ENCODE measurements at places on chromosomes 2 and 18.

DNA sequence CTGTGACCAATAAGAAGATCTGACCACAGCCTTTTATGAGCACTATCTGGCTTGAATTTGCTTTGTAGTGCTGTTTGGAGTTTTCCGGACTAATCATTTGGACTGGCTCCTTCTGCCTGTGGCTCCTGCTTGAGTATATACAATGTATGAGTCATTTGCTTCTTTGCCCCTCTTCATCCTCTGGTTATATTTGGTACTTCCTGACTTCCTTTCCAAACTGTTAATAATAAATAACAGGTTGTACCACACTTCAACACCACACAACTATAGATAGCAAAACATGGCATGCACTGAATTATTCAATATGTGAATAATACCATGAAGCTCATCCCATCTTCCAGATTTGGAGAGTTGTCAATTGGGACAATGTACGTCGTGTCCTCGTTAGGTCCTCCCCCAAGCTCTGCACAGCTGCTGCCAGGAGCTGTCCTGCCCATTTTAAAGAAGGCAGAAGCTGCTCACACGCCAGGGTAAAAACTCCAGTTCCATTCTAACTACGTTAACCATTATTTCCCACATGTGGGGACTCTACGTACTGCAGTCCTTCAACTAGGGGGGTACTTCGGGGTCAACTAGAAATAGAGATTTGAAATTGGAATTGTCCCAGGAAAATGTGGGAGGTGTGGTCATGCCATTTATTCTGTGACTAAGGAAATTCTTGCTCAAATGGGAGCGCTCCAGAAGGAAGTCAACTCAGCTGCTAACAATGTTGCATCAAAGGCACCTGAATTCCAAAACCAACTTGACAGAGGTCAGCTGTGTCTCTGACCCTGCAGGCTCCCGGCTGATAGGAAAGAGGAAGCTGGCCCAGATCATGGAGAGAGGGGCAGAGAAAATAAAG, 38.1 kb downstream of the ST8SIA5 start:
- DNase-seq: no peak
- H3K36me3 ChIP-seq: no peaks in the 10 kb centered on the region
- H3K4me3 ChIP-seq: no peak overlapping the region
- no peaks in the 10 kb centered on the region for H3K4me1 ChIP-seq

DNA sequence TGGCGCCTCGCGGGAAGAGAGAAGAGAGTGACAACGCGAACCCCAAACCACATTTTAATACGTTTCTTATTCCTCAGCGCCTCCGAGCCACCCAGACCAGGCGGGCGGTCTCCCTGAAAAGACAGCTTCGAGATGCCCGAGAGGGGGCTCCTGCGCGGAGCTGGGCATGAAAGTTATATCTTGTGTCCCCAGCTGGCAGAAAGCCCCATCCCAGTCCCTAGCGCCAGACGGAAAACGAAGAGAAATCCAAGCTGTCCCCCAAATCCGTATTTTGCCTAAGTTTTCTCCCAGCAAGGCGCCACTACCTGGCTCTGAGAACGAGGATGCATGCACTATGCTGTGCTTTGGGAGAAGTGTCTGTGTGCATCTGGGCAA, 797 bp downstream of the NXPH2 start:
- peaks cover 13% of the 10 kb centered on the region for H3K27me3 ChIP-seq
- no peak for DNase-seq
- no peak overlapping the region for H3K27ac ChIP-seq
- peaks cover 4% of the 10 kb centered on the region for H3K36me3 ChIP-seq

GRCh38 chr18:13464432-13465123, 246.0 kb downstream of the LDLRAD4 start:
- H3K36me3 ChIP-seq: peaks cover 4% of the 10 kb centered on the region
- H3K27me3 ChIP-seq: peaks cover 7% of the 10 kb centered on the region
- H3K4me1 ChIP-seq: peaks cover 65% of the 10 kb centered on the region
- peak overlapping the region; percentile 91 for H3K27ac ChIP-seq

- no peak overlapping the region for H3K4me3 ChIP-seq
- no peaks in the 10 kb centered on the region for H3K36me3 ChIP-seq
- DNase-seq: no peak
Measured at GRCh38 chr2:172640389-172640788, 84.5 kb downstream of the PDK1 start.

GRCh38 chr2:241812730-241813643, 4.0 kb downstream of the NEU4 start:
- H3K4me1 ChIP-seq: peaks cover 4% of the 10 kb centered on the region
- no peaks in the 10 kb centered on the region for H3K36me3 ChIP-seq
- DNase-seq: no peak
- H3K27me3 ChIP-seq: peaks cover 5% of the 10 kb centered on the region

DNA sequence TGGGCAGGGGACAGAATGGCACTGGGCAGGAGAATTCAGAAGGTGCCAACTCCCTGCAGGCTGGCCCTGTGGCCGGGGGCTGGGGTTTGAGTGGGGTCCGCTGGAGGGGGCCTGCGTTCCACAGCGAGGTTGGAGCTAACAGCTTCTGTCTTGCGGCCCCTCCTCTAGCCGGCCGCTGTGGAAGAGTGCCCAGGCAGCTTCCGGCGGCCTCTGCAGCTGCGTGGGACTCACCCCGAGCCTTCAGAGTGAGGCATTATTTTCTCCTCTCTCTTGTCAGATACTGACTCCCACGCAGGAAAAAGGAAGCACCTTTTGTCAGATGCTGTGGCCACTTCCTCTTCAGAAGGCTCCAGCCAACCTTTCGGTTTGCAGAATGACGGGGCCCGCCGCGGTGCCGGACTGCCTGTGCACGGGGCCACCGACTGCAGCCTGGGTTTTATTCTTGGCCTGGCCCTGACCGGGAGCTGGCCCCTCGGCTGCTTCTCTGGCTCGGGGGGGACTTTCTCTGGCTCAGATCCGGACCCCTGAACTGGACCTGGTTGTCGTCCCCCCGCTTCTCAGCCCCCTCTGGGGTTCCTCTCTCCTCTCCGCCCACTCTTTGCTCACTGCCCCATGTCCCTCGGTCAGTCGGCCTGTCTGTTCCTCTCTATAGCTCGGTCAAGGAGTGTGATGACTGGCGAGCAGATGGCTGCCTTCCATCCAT, 40.1 kb downstream of the ARHGAP25 start:
- peak overlapping the region; percentile 98 for H3K4me3 ChIP-seq
- peak; percentile 78 for DNase-seq
- H3K27ac ChIP-seq: peak overlapping the region; percentile 99
- H3K4me1 ChIP-seq: peaks cover 88% of the 10 kb centered on the region
- peaks cover 10% of the 10 kb centered on the region for H3K27me3 ChIP-seq
- H3K36me3 ChIP-seq: peaks cover 24% of the 10 kb centered on the region

DNA sequence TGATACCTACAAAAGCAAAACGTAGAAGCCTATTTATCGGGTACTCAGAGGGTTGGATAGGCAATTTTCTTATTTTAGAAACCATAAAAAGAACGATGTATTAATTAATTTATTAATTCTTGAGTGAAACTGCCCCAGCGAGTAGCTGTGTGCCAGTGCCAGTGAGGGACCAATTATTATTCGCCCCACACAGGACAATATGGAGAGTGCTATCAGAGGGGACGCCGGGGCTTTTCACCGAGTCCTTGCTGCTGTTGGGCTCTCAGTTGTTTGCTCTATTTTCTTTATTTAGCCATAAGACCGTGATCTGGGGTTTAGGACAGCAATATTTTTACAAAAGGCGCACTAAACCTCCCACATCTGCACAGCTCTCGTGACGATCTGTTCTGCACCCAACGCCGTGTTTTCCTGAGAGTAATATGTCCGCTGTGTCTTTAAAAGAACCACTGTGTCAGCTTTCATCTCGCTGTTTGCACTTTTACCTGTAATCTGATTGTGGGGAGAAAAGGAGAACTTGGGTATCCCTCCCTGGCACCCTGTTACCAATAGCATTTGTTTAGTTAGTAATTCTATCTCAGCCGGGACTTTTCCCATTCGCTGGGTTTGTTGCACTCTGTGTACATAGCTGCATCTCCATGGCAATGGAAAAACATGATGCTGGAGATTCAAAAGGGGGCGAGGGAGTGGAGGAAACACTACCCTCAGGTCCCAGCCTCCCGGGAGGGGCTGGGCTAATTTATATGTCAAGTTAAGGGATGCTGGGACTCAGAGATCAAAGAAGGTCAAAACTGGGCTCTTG, 30.1 kb upstream of the ZNF516 start:
- H3K27me3 ChIP-seq: peaks cover 11% of the 10 kb centered on the region
- peak overlapping the region; percentile 67 for H3K4me3 ChIP-seq
- peak overlapping the region; percentile 18 for H3K27ac ChIP-seq
- DNase-seq: peak; percentile 14
- peaks cover 19% of the 10 kb centered on the region for H3K4me1 ChIP-seq
- no peaks in the 10 kb centered on the region for H3K36me3 ChIP-seq

DNA sequence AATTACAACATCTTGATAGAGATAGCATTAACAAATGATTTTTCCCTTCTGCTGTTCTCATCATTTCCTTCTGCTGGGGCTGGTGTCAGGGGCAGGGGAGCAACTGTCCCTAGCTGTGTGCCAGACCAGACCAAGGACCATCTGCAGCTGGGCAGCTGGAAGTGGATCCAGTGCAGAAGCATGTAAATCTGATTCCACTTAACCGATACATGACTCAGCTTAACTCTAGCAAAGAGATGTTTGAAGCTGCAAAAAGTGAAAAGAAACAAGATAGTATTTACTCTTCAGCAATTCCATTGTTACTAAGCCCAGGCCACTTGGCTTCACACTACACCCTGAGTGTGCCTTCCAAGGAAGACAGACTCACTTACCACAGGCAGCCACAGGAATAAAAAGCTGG, 151.1 kb downstream of the GALNT1 start:
- no peaks in the 10 kb centered on the region for H3K4me1 ChIP-seq
- H3K36me3 ChIP-seq: no peaks in the 10 kb centered on the region
- H3K4me3 ChIP-seq: no peak overlapping the region

DNA sequence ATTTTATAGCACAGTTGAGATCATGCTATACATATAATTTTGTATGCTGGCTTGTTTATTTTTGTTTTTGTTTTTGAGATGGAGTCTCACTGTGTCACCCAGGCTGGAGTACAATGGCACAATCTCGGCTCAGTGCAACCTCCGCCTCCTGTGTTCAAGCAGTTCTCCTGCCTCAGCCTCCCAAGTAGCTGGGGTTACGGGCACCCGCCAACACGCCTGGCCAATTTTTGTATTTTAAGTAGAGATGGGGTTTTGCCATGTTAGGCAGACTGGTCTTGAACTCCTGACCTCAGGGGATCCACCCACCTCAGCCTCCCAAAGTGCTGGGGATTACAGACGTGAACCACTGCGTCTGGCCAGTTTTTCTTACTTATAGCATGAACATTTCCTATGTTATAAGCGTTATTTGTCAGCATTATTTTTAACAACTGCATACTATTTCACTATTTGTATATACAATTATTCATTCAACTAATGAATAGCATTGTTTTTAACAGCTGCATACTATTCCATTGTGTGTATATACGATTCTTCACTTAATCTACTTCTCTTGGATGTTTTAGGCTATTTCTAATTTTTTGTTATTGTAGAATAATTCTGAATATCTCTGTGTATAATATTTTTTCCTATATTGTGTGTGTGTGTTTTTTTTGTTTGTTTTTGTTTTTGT, 3.5 kb downstream of the EHD3 start:
- H3K4me1 ChIP-seq: peaks cover 26% of the 10 kb centered on the region
- H3K4me3 ChIP-seq: no peak overlapping the region
- DNase-seq: no peak
- peaks cover 4% of the 10 kb centered on the region for H3K27me3 ChIP-seq

DNA sequence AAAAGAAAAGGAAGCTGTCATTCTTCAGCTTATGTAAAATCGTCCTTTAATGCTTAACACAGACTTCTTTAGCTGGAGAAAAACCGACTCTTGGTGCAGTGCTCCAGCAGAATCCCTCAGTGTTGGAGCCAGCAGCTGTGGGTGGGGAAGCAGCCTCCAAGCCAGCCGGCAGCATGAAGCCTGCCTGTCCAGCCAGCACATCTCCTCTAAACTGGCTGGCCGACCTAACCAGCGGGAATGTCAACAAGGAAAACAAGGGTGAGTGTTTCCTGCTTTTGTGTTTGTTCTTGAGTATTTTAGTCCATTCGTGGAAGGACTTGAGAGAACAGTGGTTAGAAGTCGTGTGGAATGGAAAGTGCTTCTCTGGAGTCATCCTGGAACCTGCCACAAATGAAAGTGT, 38.9 kb downstream of the KDM3A start:
- peaks cover 6% of the 10 kb centered on the region for H3K4me1 ChIP-seq
- no peak overlapping the region for H3K4me3 ChIP-seq
- peaks cover 68% of the 10 kb centered on the region for H3K36me3 ChIP-seq
- no peak for DNase-seq
- peaks cover 3% of the 10 kb centered on the region for H3K27me3 ChIP-seq
- H3K27ac ChIP-seq: no peak overlapping the region

- H3K4me1 ChIP-seq: no peaks in the 10 kb centered on the region
- H3K36me3 ChIP-seq: no peaks in the 10 kb centered on the region
- H3K27me3 ChIP-seq: peaks cover 7% of the 10 kb centered on the region
- DNase-seq: no peak
Measured at GRCh38 chr2:20148426-20148922, 76.5 kb downstream of the SDC1 start.

DNA sequence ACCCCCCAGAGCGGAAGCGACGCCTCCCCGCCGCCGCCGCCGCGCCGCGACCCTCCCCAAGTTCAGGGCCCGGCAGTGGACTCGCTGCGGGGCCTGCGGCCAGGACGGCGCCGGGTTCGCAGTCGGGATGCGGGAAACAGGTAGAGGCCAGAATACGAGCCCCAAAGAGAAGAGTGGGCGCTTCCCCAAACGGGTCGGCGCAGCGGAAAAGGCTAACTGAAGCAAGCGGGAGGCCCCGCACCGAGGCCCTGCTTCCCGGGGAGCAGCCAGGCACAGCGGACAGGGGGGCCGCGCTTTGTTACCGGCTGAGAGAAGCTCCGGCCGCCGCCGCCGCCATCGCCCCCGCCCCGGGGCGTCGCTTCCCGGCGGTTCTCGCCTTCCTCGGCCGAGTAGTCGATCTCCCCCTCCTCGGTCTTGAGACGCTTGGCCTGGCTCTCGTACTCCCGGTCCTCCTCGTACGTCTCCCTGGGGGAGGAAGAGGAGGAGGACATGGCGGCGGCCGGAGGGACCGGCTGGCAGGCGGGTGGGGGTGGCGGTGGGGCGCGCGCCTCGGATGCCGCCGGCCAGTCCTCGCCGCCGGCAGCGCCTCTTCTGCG, 494 bp downstream of the HNRNPLL start:
- DNase-seq: peak; percentile 35
- H3K27me3 ChIP-seq: peaks cover 3% of the 10 kb centered on the region
- peak overlapping the region; percentile 91 for H3K4me3 ChIP-seq
